ENCODE measurements at places on chromosomes 7 and 10. TPM values are rescaled to one million over a fixed set of nuclear protein-coding genes. Genes with fewer than 3 reads are reported as not detected.

The FZD8 gene
- total RNA-seq: 1.5 TPM

The SLIT1 gene
- total RNA-seq: 0.50 TPM

The ZMIZ1 gene
- 34.0 TPM for total RNA-seq

The CLRN3 gene
- not detected for total RNA-seq

The CRPPA gene
- total RNA-seq: 0.99 TPM

The WDR37 gene
- 29.7 TPM for total RNA-seq

The CCNJ gene
- 7.2 TPM for total RNA-seq

The AFAP1L2 gene
- 3.0 TPM for total RNA-seq

The LEP gene
- total RNA-seq: not detected

The BCL7B gene
- total RNA-seq: 112 TPM

The VTI1A gene
- 65.0 TPM for total RNA-seq

The MINPP1 gene
- 2.2 TPM for total RNA-seq

The MBL2 gene
- total RNA-seq: not detected

The CHST3 gene
- not detected for total RNA-seq

The FAM25C gene
- total RNA-seq: not detected

The LRIT1 gene
- total RNA-seq: not detected

Measured in T-helper 17 cell (primary cell).